Cardiac fibroblast (primary cell): ENCODE measurements at places on chromosomes 13 and 19.

GRCh38 chr13:99614465-99614885 lies 113.2 kb downstream of the TM9SF2 start:
- peak; percentile 27 for DNase-seq

- DNase-seq, result peak; percentile 61
Measured at GRCh38 chr19:31548941-31549340, 199.7 kb upstream of the TSHZ3 start.

GRCh38 chr13:105929505-105929904 lies 606.0 kb downstream of the EFNB2 start:
- no peak for DNase-seq

GRCh38 chr19:30684613-30685012 lies 312.4 kb downstream of the ZNF536 start:
- no peak for DNase-seq

- DNase-seq, result no peak
Measured at GRCh38 chr19:3826163-3826562, 40.0 kb upstream of the MATK start.

DNA sequence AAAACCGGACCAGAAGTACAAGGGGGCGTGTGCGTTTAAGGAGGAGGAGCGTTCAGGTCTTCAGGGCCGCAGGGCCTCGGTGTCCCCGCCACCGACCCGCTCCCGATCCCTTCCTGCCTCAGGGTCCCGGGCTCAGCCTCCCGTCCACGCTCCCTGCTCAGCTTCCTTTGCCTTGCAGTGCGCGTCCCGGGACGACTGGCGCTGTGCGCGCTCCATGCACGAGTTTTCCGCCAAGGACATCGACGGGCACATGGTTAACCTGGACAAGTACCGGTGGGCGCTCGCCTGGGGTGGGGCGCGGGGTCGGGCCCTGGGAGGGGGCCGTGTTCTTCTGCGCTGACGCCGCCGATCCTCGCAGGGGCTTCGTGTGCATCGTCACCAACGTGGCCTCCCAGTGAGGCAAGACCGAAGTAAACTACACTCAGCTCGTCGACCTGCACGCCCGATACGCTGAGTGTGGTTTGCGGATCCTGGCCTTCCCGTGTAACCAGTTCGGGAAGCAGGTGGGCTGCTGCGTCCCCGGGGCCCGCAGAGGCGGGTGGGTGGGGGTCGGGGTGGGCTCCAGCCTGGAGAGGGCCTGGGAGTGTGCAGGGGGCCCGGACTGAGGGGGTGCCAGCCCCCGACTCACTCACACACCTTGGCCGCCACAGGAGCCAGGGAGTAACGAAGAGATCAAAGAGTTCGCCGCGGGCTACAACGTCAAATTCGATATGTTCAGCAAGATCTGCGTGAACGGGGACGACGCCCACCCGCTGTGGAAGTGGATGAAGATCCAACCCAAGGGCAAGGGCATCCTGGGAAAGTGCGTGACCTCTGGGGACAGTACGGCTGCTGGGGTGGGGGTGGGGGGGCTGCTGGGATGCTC lies 1.4 kb downstream of the GPX4 start:
- DNase-seq, result peak; percentile 60

DNA sequence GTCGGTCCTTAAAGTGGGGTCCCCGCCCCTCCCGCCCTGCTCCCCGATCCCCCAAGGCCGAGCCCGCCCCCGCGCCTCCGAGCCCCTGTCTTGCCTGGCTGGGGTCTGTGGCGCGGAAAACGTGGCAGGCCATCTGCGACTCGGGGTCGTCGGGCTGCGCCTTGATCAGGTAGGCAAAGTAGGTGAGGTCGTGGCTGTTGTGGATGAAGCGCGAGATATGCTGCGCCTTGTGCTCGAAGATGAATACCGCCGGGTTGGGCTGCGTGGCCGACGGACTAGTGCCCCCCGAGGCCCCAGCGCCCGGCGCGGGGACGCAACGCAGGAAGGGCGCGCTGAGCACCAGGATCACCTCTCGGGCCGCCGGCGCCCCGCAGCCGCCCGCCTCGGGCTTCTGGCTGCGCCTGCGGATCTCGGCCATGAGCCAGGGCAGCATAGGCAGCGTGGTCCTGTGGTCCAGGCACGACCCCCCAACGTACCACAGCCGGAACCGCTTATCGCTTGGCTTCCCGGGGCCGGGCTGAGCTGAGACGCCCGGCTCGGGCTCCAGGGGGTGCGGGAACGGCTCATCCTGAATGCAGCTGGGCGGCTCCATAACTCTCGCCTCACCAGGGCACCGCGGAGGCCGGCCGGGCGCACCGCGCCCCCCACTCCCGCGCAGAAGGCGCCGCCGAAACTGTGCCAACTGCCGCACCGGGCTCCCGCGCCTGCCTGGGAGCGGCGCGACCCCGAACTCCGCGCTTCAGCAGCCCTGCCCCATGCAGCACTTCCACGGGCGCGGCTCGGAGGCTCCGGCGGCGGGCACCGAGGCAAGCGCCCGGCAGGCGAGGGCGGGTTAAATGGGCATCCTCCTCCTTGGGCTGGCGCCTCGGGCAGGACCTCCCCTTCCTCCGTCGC lies 546 bp downstream of the TBC1D4 start:
- no peak for DNase-seq

GRCh38 chr13:32010136-32010535 lies 21.4 kb upstream of the FRY start:
- DNase-seq, result no peak

DNA sequence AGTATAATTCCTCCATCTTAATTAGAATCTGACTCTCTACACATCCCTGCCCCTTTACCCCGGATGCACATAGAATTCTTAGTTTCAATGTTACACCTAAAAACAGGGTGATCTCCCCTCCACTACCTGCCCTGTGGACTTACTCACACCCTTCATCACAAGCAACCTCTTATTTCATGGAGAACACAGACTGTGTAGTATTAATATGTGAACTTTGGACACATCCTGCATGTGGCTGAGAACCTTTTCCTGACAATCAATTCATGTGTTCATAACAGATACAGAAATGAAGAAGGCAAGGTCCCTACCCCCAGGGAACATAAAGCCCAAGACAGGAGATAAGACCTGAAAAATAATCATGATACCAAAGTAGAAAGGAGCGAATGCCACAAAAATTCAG lies 11.8 kb downstream of the CEACAM6 start:
- no peak for DNase-seq

DNA sequence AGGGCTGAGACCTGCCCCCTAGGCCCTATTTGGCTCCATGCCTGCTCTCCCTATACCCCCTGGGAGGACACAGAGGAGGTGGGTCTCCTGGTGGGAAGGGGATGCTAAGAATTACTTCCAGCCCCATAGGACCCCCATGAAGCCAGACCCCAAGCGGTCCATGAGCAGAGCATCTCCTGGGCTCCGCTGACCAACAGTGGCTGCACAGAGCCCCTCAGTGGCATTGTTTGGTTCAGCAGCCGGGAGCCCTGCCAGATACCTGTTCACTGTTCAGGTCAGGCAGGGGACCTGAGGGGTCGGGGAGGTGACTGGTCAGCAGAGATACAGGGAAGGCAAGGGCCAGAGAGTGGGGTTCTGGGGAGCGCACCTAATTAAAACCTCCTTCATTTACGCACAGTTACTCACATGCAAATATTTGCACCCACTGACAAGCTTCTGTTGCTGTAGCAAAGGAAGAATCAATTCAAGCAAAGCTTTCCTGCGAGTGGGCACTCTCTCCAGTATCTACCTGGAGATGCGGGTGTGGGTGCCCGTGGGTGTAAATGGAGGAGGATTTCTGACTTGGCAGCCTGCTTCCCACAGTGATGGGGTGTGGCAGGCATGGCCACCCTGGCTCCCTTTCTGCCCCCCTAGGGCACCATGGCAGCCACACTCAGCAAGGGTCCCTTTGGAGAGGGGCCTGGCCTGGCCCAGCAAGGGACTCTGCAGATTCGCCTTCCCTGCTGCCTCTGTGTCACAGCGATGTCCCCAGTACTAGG lies 83.5 kb downstream of the CHST8 start:
- DNase-seq, result no peak

- DNase-seq, result no peak
Measured at GRCh38 chr13:26784704-26785639, 24.4 kb upstream of the GPR12 start.

- no peak for DNase-seq
Measured at GRCh38 chr19:39405958-39406655, 540 bp upstream of the ZFP36 start.

GRCh38 chr19:33687481-33688170 lies 65.9 kb downstream of the CHST8 start:
- DNase-seq, result no peak

GRCh38 chr19:55638864-55639359 lies 1.9 kb upstream of the ZNF580 start:
- peak; percentile 38 for DNase-seq

DNA sequence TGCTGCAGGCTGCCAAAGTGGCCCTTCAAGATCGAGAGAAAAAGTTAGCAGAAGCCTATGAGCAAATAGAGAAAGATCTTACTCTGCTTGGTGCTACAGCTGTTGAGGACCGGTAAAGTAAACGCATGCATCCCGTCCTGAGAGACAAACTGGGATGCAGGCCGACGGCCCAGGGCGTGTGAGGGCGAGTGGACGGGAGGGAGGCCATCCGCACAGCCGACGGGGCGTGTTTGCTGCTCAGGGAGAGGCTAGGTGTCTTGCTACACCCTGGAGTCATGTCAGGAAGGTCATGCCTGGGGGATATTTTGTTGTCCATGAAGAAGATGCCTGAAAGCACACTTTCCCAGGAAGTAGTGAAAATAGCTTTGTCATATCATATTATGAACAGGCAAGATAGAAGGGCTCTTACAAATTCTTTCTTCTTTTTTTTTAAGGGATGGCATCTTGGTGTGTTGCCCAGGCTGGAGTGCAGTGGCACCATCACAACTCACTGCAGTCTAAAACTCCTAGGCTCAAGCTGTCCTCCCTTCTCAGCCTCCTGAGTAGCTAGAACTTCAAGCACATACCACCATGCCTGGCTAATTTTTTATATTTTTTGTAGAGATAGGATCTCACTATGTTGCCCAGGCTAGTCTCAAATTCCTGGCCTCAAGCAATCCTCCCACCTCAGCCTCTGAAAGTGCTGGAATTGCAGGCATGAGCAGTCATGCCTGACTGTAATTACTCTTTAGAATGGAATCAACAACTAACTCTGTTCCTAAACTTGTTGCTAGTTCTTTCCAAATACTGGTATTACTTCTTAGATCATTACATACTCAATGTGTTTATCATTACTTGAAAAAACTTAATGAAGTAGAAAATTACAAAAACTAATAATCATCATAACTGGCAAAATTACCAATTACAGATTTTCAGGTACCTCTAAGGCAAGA lies 117.6 kb upstream of the MCF2L start:
- no peak for DNase-seq

- DNase-seq, result no peak
Measured at GRCh38 chr13:40434516-40435397, 231.7 kb downstream of the FOXO1 start.

DNA sequence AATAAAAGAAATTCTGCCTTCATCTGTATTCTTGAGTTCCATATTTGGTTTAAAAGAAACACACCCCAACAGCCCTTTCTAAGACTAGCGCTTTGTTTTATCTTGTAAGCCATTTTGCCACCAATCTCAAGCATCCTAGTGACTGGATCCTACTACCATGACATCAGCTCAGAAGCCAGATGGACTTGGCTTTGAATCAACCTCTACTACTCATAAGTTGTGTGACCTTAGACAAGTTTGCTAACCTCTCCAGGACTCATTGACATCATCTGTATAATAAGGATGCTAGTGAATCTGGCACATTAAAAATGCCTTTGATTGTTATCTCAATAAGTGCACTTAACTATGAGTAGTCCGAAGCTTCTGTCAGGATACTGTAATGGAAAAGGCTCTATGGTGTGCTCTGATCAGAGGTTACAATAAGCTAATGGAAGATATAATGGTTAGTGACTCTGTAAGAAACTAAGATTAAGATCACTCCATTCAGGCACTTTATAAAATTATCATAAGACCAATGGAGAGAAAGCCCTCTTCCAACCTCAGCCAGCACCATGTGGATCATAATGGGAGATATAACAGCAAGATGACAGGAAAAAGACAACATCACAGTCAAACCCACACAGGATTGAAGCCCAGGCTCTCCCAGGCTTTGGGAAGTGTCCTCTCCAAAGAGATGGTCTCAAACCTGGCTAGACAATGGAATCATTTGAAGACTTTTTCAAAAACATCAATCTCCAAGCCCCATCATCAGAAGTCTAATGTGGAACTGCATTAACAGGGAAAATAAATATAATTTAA lies 180.6 kb upstream of the MIR17HG start:
- no peak for DNase-seq

- DNase-seq, result no peak
Measured at GRCh38 chr13:89407357-89407756, 1736.2 kb downstream of the SLITRK5 start.

DNA sequence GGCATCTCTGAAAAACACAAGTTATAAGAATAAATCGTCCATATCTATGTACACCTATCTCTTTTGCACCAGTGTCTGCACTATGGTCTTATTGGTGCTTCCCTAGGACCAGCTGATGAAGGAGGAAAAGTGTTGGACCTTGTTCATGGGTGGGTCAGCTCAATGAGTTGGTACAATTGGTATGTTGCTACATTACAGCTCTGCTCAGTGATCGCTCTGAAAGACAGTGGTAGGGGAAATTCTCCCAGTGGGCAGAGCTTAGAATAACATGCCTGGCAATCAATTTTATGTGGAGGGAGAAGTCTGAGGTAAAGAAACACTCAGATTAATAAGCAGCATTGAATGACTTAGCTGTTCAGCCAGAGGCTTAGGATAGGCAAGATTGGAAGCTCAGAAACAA lies 138.7 kb upstream of the KL start:
- DNase-seq, result no peak

DNA sequence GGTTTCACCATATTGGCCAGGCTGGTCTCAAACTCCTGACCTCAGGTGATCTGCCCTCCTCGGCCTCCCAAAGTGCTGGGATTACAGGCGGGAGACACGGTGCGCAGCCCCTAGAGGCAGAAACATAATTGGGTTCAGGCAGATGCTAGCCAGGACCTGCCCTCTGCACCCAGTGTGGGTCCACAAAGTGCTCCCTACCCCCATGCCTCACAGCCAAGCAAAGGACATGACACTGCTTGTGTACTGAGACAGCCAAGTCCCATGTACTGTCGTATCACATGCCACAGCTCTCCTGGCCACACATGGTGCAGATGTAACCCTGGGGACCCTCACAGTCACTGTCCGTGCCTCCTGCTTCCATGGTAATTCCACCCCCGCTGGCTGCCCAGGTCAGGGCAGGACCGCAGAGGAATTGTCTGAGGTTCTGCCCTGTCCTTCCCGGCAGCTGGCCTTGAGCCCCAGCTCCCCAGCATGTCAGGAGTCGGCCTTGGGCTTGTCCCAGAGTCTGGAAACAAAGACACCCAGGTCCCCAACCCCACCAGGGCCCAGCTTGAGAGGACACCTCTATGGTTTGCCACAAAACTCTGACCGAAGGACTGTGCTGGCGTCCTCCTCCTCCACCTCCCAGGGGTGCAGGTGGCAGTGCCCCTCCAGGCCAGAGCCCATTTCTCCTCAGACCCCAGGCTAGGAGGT lies 7.6 kb downstream of the PRR36 start:
- no peak for DNase-seq
